HFFc6 (cell line): ENCODE measurements at places on chromosomes 2 and 18. TPM values are rescaled to one million over a fixed set of nuclear protein-coding genes. Genes with fewer than 3 reads are reported as not detected.

Gene GLB1L
- 4.4 and 7.1 TPM in 2 replicates for total RNA-seq

Gene TUBA4B
- not detected in 3 replicates for total RNA-seq

Gene CDCA7
- total RNA-seq = 5.4 and 7.7 TPM in 2 replicates

Gene DPP4
- 30.7 and 43.9 TPM in 2 replicates for total RNA-seq

Gene CNOT9
- 36.1 to 51.9 TPM (median 41.0 TPM) in 3 replicates for total RNA-seq

Gene C2orf76
- total RNA-seq = 7.6 to 8.5 TPM (median 8.3 TPM) in 3 replicates

Gene POMC
- not detected in 3 replicates for total RNA-seq

Gene TAF4B
- 0.94 and 1.7 TPM in 2 replicates for total RNA-seq

Gene GCFC2
- 7.8 to 14.6 TPM (median 12.1 TPM) in 3 replicates for total RNA-seq

Gene SKOR2
- not detected in 3 replicates for total RNA-seq

Gene SYT4
- not detected in 3 replicates for total RNA-seq

Gene PSMD1
- 158 and 162 TPM in 2 replicates for total RNA-seq

Gene CPS1
- total RNA-seq = 1.8 to 3.1 TPM (median 2.7 TPM) in 3 replicates

Gene LRRC30
- total RNA-seq = not detected in 3 replicates

Gene AKAIN1
- not detected in 3 replicates for total RNA-seq

GRCh38 chr2:215189393-215189792 lies 51.0 kb upstream of the ABCA12 start:
- no peak for DNase-seq

DNA sequence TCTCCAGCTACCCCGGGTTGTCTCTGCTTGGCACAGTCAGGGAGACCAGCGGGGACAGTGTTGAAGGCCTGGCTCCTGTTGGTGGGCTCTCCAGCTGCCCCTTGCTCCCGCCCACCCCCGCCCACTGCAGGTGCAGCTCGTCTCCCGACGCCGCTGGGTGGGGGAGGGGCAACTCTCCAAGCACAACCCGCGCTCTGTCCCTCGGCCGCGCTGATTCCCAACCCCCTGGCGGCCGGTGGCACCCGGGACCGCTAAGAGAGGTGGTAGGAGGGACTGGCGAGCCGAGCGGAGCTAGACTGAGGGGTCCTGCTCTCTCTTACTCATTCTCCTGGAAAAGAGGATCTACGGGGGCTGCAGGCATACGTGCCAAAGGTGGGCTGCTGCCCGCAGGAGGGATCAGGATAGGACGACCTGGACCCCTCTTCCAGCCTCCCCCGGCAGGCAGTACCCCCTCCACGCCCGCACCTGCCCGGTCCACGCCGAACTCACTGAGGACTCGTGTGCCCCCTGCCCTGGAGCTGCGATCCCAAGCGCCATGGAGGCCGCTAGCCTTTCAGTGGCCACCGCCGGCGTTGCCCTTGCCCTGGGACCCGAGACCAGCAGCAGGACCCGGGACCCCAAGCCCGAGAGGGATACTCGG lies 44.5 kb downstream of the DDX18 start:
- DNase-seq = no peak

DNA sequence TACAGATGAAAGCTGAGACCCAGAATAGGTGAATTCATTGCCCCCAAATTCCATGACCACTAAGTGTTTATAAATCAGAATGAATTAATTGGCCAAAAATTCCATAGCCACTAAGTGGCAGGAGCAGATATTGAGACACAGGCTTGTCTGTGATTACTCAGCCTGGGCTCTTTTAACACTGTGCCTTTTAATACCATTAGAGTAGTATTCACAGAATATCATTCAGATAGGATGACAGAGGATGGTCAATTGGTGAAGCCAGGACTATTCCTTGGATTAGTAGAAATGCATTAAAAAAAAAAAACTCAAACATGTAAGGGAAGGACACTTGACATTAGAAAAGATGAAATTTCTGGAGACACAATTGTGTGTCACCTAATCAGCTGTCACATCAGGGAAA lies 698.6 kb downstream of the DCC start:
- DNase-seq = no peak

DNA sequence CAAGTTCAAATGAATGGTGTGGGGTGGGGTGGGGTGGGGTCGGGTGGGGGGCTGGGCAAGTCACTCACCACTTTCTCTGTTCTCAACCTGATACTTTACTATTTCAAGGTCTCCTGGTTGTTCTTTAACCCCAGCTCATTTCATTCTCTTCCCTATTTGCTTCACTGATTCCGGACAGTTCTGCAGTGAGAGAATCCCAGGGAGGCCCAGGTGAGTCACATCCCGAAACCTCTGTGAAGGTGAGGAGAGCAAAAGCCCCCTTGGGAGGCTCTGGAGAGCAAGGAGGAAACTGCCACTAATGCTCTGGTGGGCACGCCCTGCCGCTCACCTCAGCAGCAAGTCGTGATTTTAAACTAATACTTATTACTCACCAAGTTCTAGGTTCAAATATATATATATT lies 8.9 kb downstream of the EDAR start:
- DNase-seq = no peak

- DNase-seq = no peak
Measured at GRCh38 chr18:7941533-7941932, 374.4 kb downstream of the PTPRM start.

DNA sequence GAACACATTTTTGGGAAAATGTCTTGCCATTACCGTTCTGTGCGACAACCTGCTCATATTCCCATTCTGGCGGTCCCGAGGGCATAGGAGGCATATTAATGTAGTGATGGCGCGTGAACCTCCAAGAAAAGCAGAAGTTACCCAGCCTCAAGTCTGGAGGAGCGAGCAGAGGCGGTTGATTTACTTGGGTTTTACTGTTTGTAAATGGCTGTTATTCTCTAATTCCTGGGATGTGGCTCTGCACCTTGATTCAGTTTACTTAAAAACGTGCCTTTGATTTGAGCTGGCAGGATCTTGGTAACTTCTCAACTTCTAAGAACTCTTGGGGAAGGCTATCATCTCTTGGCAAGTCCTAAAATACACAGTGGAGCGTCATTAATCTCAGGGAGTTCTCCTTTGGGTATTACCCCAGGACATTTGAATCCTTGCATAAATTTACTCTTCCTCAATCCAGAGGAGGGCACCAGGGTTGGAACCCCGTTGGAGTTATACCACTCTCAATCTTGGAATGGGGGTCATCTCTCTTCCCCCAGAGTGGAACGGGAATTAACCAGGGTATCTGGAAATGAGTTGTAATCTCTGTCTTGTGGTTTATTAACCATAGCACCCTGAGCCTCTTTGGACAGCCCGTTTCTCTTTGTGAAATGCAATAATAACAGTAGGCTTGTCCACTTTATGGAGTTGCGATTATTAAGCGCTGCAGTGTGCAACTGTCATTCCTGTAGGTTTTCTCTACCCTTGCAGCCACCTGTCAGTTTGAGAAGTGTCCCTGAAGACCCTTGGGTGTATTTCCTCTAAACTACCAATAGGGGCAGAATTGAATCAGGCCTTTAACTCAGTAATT lies 2.1 kb downstream of the HK2 start:
- peak; percentile 32 for DNase-seq

DNA sequence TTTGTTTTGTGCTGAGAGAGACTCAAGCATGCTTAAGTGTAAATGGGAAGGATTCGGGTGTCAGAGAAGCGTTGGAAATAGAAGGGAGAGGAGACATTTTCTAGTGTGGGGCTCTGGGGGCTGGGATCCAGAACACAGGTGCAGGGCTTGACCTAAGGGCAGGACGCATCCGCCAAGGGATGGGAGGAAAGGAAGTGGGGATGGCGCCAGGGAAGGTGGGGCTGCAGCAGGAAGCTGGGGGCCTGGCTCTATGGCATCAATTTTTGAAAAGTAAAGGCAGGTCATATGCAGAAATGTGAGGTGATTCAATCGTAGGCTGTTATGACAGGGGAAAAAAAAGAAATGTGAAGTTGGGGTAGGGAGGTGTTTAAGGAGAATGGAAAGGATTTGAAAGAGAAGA lies 143.2 kb upstream of the SERTAD2 start:
- DNase-seq = no peak

DNA sequence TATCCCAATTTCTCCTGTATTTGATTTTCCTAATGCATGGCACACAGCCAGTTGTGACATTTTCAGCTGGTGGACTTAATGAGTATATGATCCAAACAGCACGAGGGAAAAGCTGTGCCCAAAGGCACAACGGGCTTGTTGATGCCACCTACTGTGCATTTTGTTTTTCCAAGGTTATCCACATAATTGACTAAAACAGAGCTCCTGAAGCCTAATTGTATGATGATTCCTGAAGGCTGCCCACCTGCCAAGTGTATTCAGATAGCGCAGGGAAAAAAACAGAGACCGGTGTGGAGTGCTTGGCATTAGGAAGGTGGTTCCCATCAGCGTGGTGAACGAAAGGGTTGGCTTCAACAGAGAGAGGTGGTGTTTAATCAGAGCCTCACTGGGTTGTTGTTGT lies 14.9 kb downstream of the RBMS1 start:
- no peak for DNase-seq

GRCh38 chr2:182023235-182023634 lies 37.6 kb downstream of the PPP1R1C start:
- DNase-seq = no peak

GRCh38 chr2:228268756-228269155 lies 87.3 kb upstream of the SPHKAP start:
- DNase-seq = no peak

GRCh38 chr18:70294471-70295191 lies 5.8 kb downstream of the SOCS6 start:
- no peak for DNase-seq

GRCh38 chr2:218429911-218430692 lies 11.2 kb downstream of the VIL1 start:
- DNase-seq = no peak

GRCh38 chr18:8821531-8821930 lies 116.2 kb downstream of the MTCL1 start:
- DNase-seq = no peak

GRCh38 chr18:79950515-79951341 lies 725 bp downstream of the SLC66A2 start:
- DNase-seq = no peak

DNA sequence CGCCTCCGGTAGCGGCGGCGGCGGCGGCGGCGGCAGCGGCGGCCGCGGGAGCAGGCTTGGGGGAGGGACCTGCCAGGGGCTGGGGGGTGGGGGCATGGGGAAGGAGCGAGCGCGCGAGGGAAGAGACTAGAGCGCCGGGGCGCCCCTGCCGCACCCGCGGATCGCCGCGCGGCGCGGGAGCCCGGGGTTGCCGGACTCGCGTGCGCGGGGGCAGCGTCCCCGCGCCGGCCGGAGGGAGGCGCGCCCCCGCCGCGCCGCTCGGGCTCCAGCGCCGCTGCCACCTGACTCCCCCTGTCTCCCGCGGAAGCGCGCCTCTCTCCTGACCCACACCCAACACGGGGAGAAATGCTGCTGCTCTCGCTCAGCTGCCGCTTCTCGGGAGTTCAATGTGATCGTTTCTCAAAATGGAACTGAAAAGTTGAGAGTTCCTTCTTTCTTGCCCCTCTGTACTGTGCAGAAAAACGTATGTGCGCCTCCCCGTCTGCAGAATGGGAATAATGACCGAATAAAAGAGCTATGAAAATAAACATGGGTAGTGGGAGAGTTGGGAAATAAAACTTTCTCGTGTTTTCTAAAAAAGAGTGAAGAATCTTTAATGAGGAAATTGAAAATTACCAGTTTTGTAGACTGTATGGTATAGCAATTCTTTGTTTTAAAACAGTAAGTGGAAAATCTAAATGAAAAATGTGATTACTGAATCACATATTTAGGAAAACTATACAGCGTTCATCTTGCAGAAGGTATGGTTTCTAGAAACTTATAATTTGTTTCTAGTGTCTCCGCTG lies 455 bp upstream of the TLK1 start:
- peak; percentile 47 for DNase-seq
